ENCODE measurements at places on chromosomes 12 and 14.

GRCh38 chr12:31773223-31773750 lies 44.5 kb upstream of the AMN1 start:
- DNase-seq, result no peak

- no peak for DNase-seq
Measured at GRCh38 chr12:61037792-61038191, 1222.4 kb upstream of the USP15 start.

- peak; percentile 38 for DNase-seq
Measured at GRCh38 chr14:105299654-105300541, 903 bp downstream of the BRF1 start.

DNA sequence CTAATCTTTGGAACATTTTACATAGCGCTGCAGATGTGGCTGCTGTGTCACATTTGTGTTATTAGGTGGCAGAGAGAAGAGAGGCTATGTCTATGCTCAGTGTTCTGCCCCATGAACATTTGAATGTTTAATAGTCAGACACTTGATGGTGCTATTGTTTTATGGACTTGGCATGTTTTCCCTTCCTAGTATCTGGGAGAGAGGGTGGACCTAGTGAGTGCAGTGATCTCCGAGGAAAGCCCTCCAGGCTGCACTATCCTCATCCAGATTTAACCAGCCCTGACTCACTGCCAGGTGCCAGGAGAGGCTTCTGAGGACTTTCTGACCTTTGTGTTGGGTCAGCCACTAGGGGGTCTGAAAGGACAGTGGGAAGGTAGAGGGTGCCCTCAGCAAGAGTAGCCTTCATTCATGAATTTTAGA lies 24.3 kb downstream of the ZFC3H1 start:
- peak; percentile 4 for DNase-seq

DNA sequence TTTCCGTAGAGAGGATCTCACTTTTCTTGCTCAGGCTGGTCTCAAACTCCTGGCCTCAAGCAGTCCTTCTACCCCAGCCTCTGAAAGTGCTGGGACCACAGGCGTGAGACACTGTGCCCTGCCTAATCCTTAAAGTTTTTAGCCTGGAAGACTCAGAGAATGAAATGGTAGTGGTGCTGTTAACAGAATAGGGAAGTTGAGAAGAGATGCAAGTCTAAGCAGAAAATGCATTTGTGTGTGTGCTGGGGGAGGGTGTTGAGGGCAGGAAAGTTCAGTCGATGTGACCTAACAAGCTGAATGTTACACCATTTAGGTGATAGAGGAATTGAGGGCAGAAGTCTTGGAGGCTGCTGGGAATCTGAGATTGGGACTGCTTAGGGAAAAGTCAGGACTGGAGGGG lies 6.9 kb upstream of the TUBA1A start:
- DNase-seq, result peak; percentile 87

GRCh38 chr14:54791001-54791400 lies 111.6 kb downstream of the GCH1 start:
- DNase-seq, result no peak

GRCh38 chr14:55350461-55350860 lies 61.2 kb downstream of the ATG14 start:
- no peak for DNase-seq

- DNase-seq, result no peak
Measured at GRCh38 chr12:113804961-113805600, 161.0 kb downstream of the RBM19 start.

DNA sequence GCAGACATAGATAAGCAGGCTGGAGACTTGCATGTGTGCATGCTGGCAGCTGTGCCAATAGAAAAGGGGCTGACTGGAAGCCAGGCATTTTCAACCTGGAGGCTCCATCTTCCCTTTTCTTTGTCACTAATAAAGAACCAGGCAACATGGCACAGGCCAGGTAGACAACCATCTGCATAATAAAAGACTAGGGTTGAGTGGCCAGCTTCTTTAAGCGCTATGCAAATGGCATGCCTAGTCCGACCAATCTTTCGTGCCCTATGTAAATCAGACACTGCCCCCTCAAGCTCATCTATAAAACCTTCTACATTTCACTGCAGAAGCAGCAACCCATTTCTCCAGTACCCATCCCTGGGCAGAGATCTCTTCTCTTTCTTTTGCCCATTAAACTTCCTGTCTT lies 4.6 kb upstream of the KLRC1 start:
- no peak for DNase-seq

GRCh38 chr14:24332268-24332993 lies 2.4 kb downstream of the ADCY4 start:
- peak; percentile 75 for DNase-seq

DNA sequence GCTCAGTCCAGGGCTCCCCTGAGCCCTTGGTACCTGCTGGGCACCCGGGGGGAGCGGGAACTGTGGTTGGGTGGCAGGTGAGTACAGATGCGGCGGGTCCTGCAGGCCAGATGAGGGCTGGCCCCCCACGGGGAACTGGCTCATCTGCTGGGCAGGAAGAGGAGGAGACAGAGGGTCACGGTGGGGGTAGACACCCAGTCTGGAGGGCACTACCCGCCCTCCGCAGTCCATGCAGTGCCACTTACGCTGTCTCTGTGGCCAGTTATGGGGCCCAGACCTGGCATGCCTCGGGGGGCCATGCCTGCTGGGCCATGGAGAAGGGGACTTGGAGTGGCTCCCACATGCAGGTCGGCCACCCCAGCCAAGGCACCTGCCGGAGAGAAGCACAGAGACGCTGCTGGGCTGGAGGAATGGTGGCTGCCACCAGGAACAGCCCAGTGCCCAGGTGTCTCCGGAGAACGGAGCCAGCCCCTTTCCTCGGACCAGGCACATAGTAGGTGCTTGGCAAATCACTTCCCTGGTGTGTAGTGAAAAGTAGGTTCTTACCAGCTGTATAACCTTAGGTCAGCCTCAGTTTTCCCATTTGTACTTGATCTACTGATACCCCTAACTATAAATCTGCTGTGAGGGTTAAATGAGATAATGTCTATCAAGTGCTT lies 21.1 kb downstream of the FOXN4 start:
- DNase-seq, result no peak

DNA sequence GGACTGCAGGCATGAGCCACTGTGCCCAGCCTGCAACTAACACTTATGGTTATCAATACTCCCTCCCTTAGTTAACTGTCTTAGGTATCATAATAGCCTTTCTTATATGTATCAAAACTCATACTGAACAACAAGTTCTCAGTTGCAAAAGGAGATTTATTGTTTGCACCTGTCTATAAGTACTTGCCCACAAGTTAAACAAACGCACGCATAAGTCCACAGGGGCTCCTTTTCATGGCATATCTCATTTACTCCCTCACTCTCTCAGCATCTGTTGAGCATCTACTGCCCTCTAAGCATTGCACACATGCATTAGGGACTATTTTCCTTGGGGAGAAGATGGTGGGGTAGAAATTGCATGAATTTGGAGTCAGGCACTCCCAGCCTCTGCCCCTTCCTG lies 46.7 kb upstream of the CORO1C start:
- DNase-seq, result no peak

DNA sequence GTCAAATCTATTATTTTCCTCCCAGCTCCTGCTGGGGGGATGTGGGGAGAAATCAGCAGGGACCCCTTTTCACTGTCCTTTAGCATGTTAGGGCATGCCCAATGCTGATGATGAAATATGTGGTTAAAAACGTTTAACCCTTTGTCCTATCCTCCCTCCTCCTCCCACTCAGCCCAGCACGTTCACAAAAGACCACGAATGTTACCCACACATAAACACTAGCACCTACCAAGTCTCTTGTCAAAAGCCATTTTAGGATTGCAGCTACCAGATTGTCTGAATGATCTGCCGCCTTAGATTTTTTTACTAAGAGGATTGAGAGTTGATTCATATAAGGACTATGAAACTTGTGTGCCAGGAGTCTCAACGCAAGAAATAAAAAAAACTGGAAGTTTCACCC lies 70.4 kb downstream of the TBK1 start:
- no peak for DNase-seq

- no peak for DNase-seq
Measured at GRCh38 chr14:92480856-92481255, 32.7 kb upstream of the RIN3 start.
